ENCODE measurements at places on chromosomes 7 and 10. TPM values are rescaled to one million over a fixed set of nuclear protein-coding genes. Genes with fewer than 3 reads are reported as not detected.

GRCh38 chr7:14351167-14351566, 361.7 kb upstream of the ETV1 start:
- no peak for DNase-seq

DNA sequence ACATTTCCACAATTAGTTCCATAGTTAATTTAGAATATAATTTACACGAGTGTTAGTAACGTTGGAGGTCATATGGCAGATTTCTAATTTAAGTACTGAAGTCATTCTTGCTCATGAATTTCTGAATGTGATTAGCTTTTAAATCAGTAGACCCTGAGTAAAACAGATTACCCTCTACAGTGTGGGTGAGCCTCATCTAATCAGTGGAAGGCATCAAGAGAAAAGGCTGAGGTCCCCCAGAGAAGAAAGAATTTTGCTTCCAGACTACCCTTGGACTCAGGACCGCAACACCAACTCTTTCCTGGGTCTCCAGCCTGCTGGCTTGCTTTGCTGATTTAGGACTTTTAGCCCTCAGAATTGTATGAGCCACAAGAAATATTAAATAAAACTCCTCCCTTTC, 33.2 kb downstream of the IFT22 start:
- no peak for DNase-seq

DNA sequence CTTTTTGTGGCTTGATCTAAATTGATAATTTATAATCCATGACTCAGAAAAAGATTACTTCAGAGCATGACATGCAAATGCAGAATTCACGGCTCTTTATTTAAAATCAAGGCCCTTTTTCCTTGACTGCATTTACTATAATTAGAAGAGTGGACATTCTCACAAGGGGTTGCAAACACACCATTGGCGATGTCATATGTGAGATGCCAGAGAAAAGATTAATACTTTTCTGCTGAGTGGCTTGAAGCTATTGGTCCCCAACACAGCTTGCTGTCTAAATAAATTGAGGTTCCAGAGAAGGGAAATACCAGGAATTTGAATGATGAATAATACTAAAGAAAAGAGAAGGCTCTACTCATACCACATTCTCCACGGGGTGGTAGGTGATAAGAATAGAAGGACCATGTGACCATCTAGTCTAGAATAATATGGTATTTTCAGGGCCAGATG, 78.7 kb upstream of the ARID5B start:
- DNase-seq = no peak

DNA sequence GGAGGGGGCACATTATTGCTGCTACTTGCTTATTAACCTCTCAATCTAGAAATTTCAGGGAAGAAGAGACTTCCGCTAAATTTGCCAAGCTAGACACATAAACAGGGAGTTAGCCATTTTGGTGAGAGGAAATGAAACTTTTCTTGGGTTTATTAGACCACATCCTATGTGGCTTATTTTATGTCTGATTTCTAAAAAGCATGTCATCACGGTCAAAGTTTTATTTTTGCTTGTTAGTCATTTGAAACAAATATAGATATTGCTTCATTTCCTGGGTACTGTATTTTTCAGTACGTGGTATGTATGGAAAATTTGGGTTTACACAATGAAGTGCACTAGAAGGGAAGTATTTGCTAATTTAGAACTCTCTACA, 144.1 kb downstream of the TCF7L2 start:
- DNase-seq = peak; percentile 75

CYP26A1 gene
- total RNA-seq = not detected

DNA sequence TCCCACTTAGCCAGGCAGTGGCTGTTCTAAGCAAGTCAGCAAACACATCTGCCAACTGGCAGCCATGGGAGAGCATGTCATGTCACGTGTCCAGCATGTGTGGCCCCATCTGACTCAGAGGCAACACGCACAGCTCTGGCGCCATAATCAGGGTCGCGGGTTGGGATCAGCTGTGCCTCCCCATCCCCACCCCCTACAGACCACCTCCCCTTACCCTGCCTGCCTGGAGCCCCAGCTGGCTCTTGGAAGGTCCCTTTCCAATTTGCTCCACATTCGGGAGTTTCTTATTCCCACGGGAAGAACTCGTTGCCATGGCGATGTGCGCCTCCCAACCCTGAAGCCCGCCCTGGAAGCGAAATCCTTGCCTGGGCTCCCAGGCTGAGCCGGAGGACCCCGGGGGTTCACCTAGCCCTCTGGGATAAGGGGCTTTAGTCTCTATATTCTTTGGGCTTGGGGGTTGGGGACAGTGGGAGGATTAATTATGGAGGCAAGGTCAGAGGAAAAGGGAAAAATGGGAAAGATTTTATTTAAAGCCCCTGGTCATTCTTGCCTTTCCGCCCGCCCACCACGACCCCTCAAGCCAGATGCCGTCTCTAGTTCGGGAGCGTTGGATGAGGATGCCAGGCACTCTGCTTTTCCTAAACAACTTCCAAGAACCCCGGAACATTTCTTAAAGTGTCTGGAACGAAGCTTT, 283.7 kb downstream of the ZEB1 start:
- DNase-seq = peak; percentile 94

CALCR gene
- not detected for total RNA-seq

DNA sequence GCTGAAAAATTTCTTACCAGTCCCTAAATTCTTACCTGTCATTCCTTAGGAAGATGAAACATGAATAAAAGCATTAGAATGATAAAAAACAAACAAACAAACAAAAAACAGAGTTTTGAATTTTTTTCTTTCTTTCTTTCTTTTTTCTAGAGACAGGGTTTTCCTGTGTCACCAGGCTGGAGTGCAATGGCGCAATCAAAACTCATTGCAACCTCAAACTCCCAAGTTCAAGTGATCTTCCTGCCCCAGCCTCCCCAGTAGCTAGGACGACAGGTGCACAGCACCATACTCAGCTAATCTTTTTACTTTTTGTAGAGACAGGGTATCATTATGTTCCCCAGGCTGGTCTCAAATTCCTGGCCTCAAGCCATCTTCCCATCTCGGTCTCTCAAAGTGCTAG, 26.5 kb downstream of the NT5C2 start:
- DNase-seq = no peak

DYNC1I1 gene
- 2.2 TPM for total RNA-seq

GRCh38 chr7:130095812-130096211, 25.5 kb downstream of the KLHDC10 start:
- DNase-seq = no peak

DNA sequence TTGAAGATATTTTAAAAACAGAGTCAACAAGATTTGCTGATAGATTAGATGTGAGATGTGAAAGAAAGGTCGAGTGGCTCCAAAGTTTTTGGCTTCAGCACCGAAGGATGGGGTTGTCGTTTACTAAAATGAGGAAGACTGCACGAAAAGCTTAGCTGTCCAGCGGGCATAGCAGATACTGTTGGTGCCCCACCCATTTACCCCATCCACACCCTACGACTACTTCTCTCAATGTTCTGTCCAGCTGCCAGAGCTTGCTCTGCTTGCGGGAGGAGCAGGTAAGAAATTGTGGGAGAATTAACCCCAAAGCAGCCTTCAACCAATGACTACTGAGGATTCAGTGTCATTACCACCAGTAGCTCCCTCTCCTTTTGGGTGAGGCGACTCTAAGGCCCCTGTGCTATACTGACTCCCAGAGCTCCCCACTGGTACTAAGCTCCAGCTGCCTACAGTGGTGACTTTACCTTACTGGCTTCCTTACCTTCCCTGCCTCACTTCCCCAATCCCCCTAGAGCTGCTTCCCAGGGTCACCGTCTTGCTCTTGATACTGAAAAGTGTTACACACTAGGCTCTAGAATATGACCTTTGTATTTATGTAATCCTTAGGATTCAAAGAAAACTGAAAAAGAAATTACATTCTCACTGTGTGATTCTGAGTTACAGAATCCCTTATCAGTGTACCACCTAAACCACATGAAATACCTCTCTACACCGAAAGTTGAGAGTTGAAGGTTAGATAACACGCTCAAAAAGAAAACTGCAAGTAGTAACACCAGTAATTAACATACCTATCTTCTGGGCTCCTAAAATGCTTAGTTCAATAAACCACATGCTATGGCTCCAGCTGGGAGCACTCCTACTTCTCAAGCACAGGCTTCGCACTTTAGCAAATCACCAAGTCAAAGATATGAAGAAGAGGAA, 22.3 kb downstream of the CACUL1 start:
- no peak for DNase-seq

TRPV6 gene
- total RNA-seq = not detected

DNA sequence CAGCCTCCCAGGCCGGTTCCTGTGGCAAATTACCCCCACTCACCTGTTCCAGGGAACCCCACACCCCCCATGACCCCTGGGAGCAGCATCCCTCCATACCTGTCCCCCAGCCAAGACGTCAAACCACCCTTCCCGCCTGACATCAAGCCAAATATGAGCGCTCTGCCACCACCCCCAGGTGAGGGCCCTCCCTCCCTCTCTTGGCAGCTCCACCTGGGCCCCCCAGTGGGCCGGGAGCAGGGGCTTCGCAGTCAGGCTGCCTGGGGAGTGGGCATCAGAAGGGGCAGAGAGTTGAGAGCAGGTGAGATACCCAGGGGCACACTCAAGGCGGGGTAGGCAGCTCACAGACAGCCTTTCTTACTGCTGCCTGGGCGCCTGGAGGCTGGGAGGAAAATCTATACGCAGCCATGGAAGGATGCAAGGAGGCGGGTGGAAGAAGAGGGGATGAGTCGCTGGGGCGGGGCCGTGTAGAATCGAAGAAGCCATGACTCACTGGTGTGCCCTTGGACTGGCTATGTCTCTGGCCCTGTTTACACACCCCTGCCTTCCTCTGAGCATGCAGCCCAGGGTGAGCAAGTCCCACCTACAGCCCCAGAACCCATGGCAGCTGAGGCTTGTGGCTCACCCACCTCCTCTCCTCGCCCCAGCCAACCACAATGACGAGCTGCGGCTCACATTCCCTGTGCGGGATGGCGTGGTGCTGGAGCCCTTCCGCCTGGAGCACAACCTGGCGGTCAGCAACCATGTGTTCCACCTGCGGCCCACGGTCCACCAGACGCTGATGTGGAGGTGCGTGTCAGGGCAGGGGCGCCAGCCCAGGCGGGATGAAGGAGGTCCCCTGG, 48.6 kb upstream of the PPIF start:
- peak; percentile 100 for DNase-seq

HECTD2 gene
- total RNA-seq = 17.1 TPM

GRCh38 chr10:56116684-56117083, 244.4 kb downstream of the ZWINT start:
- DNase-seq = no peak

GRCh38 chr7:51792796-51793195, 476.2 kb upstream of the COBL start:
- DNase-seq = no peak

- no peak for DNase-seq
These were observed 46.2 kb upstream of the PLCE1 start for GRCh38 chr10:93947524-93947923.

PRKG1 gene
- 19.5 TPM for total RNA-seq

DNA sequence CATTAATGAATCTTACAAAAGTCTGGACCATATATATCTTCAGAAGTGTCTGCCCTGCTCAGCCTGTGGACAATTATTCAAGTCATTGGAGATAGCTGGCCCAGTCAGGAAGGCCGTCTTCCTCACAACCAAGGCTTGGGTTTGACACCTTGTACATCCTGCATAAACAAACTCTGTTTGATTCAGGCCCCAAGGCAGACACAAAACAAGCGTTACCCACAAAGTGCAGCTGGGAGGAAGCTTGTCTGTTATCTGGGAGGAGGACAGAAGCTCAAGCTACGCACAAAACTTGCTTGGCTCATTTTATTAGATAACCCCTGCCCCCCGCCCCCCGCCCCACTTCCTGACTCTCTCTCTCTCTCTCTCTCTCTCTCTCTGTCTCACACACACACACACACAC, 166.9 kb upstream of the WDR11 start:
- DNase-seq = no peak

DNA sequence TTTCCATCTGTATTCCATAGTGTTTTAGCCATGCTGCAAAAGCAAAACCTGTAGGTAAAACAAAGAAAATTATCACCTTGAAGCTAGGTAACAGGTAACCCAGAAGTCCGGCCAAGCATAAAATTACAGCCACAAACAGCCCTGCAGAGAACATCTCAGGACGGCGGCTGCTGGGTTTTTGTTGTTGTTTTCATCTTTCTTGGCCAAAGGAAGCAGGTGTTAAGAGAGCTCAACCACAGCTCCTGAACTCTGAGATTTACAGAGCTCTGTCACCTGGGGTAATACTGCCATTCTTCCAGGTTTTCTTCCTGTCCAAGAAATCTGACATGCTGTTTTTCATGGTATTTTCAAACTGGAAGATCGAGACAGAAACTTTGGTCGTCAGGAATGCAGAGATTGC, 847 bp upstream of the SCIN start:
- DNase-seq = no peak
